ENCODE measurements at places on chromosomes 12 and 14.

- DNase-seq: no peak
Observed at GRCh38 chr12:127771546-127771945, 495.4 kb upstream of the TMEM132C start.

DNA sequence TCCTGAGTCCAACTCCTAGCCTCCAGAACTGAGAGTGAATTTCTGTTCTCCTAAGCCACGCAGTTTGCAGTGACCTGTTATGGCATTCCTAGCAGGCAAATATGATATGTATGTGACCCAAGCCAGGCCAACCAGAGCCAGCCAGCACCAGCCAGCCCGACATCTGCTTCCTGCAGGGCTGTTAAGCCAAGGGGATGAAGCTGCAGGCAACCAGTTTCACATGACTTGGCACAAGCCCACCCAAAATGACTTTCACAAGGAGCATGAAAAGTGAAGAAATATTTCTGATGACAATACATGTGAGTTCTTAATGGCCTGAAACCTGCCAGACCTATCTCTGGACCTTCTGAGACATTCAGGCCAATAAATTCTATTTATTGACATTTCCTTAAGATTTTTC lies 68.1 kb downstream of the ITPK1 start:
- no peak for DNase-seq

- no peak for DNase-seq
Observed at GRCh38 chr12:111284709-111285108, 84.2 kb downstream of the PHETA1 start.

- no peak for DNase-seq
Observed at GRCh38 chr14:106843951-106844483, 1317.6 kb downstream of the TMEM121 start.

DNA sequence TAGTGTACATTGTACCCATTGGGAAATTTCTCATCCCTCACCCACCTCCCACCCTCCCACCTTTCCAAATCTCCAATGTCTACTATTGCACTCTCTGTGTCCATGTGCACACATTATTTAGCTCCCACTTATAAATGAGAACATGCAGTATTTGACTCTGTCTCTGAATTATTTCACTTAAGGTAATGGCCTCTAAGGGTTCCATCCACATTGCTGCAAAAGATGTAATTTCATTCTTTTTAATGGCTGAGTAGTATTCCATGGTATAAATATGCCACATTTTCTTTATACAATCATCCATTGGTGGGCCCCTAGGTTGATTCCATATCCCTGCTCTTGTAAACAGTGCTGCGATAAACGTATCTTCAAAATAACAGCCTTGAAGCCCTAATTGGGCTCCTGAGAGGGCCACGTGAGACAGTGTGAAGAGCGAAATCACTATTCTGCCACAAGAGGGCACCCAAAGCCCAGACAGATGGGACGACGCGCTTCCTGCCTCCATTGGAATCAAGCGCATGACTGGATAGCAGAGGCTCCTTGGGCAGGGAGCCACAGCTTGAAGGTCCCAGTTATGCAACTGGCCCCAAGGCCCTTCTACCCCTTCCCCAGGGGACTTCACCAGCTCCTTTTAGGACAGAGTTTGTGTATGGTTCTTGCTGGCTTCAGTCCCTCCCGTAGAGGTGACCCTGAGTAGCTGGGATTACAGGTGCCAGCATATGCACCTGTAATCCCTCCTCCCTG lies 21.3 kb upstream of the CD27 start:
- peak; percentile 64 for DNase-seq

DNA sequence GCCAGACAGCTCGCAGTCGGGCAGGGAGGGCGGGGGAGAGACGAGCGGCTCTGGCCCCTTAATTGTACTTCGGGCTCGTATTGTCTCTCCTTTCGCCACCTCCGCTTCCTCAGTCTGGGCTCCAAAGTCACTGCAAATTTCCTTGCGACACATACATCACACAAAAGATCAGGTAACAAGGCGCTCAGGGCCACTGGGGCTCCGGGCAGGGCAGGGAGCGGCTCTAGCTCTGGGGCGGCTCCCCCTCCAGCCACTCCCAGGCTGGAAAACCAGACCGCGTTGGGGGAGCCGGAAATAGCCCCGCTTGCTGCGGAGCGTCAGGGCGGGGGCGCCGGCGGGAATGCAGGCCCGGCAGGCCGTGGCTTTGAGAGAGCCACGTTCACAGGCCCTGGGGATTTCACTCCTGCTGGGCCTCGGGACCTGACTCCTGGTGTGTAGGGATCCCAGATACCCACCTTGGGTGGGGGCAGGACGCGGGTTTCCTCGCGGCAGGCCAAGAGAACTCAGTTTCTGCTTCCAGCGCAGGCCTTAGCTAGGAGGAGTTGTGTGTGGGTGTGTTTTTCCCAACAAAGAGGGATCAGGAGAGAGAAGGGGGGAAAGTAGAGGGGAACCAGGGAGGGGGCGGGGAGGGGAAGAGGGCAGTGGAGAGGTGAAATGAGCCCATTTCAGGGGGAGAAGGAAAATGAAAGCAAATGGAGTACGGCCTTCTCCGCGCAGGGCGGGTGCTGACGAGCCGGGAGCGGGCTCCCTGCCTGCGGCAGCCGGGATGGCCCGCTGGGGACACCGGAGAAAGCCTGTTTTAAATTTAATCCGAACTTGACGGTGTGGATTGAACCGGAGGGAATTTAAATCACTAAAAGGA lies 4.4 kb upstream of the HOXC9 start:
- DNase-seq: no peak

DNA sequence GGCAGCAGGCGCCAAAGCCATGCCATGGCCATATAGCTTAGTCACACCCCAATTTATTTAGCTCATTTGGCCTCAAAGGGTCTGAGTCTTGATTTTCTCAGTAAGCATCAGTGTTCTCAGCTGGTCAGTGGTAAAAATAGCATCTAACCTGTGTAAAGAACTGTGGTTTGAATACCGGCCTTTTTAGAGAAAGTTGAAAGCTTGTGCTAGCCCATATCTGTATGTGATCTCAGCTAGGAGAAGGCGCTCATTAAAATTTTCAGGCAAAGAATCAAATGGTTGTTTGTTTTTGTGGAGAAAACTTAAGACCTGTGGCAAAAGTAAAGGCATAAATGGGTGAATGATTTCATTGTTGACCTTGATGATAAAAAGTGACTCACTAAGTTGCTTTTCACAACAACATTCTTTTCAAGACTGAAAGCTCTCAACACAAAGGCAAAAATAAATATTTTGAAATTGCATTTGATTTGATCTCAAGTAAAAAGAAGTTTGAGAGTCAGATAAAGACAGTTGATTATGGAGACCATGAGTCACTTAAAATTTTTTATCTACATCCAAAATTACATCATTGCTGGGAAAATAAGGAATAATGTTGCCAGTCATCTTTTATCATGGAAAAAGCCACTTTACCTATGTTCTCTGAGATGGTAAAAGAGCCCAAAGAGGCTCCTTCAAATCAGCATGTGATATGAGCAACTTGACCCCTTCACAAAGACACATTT lies 128.5 kb upstream of the RGS6 start:
- no peak for DNase-seq

DNA sequence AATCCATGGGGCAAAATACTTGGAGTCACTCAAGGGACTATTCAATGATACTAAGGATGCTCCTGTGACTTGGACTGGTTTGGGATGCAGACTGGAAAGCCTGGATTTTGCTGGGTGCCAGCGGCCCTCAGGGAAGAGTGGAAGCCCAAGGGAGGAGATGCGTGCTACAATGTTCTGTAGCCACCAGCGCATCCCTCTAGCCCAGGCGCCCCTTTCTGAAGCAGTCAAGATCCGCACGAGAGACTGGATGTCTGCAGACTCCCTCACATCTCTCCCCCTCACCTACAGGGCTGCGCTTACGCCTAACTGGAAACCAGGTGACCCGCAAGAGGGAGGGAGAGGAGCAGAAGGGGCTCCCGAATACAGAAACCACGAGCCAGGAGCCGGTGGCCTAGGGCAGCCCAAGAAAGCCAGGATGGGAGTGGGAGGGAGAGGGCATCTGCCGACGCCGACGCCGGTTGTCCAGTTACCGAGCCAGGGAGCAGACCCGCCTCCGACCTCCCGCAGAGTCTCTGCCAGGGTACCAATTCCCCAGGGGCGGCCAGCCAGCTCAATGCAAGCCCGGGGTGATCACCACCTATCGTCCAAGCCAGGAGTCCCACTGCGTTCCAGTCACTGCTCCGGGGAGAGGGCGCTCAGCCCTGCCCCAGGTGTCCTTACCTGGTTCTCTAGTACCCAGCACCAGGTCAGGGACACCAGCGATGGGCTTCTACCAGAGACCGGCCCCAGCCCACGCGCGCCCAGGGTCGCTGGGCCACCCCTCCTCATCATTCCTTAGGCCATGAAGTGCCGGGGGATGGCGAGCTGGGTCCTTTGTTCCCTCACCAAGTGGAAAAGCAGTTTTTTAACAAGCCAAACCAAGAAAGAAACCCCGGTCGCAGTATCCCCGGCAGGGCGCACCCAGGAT lies 1.2 kb downstream of the NTN4 start:
- DNase-seq: no peak

All from memory B cell (primary cell).